ENCODE measurements at places on chromosomes 2 and 18.

DNA sequence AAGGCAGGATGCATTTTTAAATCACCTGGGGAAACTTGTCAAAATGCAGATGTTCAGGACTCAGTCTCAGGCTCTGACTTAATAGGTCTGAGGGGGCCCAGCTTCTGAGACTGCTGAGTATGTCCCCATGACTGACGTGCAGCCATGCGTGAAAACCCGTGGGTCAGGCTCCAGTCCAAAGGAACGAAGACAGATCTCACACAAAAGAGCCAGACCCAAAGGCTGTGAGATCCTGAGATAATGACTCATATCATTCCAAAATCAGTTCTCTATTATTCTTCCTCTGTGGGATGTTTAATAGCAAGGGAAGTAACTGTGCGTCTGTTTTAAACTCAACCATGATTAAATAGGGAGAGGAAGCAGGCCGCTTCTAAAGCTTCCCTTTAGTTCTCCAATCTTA is 107.4 kb upstream of the ACAA2 start:
- DNase-seq, result peak; percentile 33

- no peak for DNase-seq
These were observed 3.9 kb downstream of the DNAJB2 start for GRCh38 chr2:219282943-219283581.

- no peak for DNase-seq
These were observed 137.6 kb downstream of the HDAC4 start for GRCh38 chr2:239263231-239263630.

DNA sequence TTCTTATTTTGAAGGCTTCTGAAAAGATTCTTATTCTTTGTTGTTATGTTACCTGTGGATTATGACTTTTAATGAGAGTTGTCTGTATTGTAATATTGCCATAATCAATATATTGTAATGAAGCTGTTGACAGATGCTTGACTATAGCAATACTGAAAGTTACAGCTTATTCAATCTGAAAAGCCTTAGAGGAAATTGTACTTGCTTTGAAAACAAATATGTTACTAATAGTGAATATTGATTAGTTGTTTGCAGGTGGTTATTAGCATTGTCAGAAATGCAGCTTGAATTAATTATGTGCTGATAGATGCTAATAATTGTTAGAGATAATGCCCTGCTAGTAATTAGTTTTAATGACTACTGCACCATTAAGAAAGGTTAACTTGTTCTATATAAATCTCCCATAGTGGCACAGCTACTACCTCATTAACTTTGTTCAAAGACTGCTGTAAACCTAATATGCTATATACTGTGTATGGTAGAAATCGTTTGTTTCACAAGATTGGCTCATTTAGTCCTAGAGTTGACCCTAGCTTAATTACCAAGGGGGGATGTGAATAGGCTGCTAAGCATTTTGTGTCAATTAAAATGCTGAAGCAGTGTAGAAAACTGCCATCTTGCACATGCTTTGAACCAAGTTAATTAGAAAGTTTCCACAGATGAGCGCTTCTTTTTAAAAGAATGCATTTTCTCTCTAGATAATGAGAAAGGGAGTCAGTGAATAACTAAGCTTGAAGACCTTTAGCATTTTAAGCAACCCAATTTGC is 30.5 kb downstream of the SLC39A10 start:
- no peak for DNase-seq

DNA sequence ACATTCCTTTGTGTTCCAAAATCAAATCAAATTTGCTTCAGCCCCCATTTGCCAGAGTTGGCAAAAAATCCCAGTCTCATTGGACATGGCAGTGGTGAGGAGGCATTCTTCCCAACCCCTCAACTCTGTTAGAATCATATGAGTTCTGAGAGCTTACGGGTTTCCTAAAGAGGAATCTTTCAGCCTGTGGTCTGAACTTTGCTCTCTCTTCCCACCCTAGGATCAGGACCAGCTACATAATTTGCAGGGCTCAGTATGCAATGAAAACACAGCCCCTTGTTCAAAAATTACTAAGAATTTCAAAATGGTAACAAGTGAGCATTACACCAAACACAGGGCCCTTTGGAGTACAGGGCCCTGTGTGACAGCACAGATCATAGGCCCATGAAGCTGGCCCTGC is 47.1 kb upstream of the RMND5A start:
- no peak for DNase-seq

DNA sequence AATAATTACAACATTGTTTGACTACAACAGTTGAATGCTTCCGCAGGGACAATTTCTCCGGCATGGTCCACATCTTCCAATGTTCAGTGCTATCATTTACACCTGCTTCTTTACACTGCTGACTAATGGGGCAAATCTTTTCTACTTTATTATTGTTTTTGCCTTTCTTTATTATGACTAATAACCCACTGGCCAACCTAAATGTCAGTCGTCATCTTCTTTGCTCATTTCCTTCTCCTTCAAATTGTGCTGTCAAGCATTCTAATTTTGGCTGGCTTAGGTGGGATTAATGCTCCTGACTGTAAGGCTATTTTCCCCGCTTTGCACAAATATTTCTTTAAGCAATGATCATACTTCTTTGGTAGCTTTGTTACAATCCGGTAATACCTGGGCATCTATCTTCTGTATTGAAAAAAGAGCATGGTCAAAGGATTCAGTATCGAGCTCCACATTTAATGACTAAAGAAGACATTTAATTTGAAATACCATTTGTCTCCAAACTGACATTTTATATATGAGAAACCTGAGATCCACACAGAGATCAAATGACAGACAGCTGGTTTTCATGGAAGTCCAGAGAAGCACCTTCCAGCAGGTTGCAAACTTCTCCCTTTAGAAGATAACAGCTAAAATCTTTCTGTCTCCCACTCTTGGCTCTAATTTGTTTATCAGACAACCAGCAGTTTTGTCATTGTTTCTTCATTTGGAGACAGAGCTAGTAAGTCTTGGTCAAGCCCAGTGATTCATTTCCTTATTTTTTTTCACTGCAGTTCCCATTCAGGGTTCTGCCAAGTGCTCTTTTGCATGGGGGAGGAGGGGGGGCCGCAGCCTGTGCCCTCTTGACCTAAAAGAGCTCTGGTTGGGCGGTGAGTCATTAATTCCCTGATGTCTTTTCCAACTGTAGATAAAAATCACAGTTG is 132.9 kb downstream of the SOCS6 start:
- DNase-seq, result peak; percentile 96

DNA sequence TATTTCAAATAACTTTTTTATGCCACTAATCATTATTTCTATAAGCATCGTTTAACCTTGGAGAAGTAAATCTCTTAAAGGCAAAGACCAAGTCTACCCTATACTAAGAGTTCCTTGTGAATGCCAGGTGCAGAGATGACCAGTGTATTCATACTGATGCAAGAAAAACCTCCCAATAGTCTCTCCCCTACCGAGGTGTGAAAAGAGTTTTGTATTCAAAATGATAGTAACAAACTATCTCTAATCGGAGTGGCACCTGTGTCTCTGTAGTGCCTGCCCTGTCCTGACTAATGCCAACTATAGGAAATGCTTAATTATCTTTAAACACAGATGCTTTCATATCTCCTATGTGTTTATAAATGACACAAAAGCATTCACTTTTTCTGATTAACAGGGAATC is 798.5 kb downstream of the TRIB2 start:
- DNase-seq, result no peak

DNA sequence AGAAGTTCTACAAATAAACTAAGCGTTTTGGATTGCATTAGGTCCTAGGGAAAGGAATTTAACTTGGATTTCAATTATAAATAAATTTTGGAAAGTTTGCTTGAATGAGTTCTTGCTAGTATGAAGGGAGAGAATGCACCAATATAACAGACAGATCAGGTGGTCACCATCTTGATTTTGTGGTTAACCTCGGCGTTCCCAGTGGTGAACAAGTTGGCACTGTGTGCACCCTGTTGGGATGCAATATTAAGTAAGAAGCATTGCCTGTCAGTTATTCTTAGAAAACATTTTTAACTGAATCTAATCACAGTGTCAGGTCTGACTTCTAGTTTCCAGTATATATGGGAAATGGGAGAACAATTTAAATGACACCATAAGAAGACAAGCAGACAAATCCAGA is 673.4 kb downstream of the SLC4A3 start:
- peak; percentile 31 for DNase-seq

- DNase-seq, result peak; percentile 26
These were observed 57.1 kb downstream of the CAVIN2 start for GRCh38 chr2:191789796-191790195.

- no peak for DNase-seq
These were observed 102.7 kb downstream of the MAP2 start for GRCh38 chr2:209526561-209526960.

DNA sequence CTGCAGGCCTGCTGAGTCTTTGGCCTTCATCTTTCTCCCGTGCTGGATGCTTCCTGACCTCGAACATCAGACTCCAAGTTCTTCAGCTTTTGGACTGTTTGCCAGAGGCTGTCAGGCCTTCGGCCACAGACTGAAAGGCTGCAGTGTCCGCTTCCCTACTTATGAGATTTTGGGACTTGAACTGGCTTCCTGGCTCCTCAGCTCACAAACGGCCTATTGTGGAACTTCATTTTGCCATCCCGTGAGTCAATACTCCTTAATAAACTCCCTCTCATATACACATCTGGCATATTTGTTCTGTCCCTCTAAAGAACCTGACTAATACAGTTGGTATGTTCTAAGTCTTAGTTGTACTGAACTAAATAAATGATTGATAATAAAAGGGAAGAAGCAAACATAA is 702.8 kb upstream of the LINC00305 start:
- DNase-seq, result no peak

DNA sequence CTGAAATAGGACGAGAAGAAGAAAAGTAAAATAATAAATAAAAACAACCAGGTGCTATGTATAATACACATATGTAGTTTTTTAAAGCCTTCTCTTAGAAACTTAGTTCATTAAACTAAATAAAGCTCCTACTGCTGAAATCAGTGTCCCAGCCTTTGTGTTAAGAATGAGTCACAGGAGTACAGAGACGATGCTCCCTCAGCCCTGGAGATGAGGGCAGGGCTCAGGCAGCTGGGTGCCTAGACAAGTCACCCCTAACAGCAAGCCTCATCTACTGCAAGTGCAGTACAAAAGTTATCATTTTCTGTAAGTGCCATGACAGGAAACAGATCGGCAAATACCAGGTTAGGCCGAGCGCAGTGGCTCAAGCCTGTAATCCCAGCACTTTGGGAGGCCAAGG is 18.2 kb downstream of the KIDINS220 start:
- DNase-seq, result peak; percentile 38

Measured in mammary epithelial cell (primary cell).